ENCODE measurements at places on chromosomes 11 and 22.

DNA sequence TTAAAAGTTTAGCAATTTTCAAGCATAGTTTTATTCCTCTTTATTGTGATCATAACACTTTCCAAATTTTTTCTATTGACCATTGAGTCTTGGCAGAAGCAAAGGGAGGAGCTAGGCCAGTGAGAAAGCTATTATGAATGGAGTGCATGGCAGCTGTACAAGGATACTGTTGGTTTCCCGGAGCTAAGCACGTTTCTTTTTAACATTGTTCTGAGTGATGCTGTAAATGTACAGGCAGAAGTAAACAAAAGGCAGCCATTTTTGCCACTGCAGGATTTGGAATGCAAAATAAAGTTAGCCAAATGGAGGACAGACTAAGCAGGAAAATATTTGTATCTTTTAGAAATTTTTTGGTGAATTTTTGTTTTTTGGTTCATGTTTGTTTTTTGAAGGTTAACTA lies 16.2 kb downstream of the CBL start:
- H3K36me3 ChIP-seq = peaks cover 18% of the 10 kb centered on the region
- no peak for DNase-seq
- H3K4me1 ChIP-seq = peaks cover 38% of the 10 kb centered on the region
- H3K27ac ChIP-seq = peak overlapping the region; percentile 16
- H3K4me3 ChIP-seq = no peak overlapping the region

DNA sequence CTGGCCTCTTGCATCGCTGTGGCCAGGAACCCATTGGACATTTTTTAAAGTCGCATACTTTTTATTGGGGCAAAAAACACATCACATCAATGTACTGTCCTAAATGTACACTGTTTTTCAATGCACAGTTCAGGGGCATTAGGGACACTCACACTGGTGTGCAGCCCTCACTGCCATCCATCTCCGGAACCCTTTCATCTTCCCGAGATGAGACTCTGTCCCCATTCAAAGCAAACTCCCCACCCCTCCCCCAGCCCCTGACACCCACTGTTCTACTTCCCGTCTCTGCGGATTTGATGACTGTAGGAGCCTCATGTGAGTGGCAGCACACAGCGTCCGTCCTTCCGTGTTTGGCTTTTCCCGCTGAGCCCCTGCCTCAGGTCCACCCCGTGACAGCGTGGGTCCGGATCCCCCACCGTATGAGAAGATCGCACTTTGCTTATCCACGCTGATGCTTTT lies 41.8 kb upstream of the TH start:
- H3K27me3 ChIP-seq = peaks cover 10% of the 10 kb centered on the region
- DNase-seq = no peak
- peaks cover 2% of the 10 kb centered on the region for H3K4me1 ChIP-seq

- H3K36me3 ChIP-seq = no peaks in the 10 kb centered on the region
- H3K4me1 ChIP-seq = peaks cover 47% of the 10 kb centered on the region
- DNase-seq = no peak
- no peaks in the 10 kb centered on the region for H3K27me3 ChIP-seq
These were observed 19.8 kb upstream of the HMOX1 start for GRCh38 chr22:35361001-35361558.

DNA sequence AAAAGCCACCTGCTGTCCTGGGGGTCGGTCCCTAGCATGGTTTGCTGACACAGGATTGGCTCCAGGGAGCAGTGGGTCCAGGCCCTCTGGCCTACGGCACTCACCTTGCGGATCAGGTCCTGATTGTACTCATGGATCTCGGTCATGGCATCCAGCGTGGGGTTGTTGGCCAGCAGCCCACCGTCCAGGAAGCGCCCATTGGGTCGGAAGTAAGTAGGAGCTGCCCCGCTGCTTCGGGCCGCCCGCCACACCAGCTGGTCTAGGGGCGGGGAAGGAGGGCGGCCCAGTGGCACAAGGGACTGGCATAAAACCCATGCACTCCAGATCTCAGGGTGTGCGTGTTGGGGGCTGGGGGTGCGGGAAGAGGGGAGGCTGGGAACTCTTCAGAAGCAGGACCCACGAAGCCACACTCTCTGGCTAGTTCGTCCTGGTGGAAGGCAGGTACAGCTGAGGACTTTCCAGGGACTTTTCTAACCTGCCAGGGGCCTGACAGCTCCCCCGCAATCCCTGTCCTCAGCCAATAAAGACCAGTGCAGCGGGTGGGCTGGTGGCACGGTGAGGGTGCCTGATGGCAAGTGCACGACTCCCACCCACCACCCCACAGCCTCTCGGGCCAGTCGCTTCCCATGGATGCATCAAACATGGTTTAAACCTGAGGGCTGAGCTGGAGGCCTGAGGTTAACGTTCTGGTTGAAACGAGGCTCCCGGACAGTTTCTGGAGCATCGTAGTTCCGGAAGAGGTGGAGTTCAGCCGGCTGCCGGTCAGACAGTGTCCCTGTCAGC lies 5.1 kb upstream of the BAIAP2L2 start:
- no peak for DNase-seq
- peaks cover 10% of the 10 kb centered on the region for H3K36me3 ChIP-seq
- no peak overlapping the region for H3K27ac ChIP-seq
- H3K4me1 ChIP-seq = no peaks in the 10 kb centered on the region
- H3K27me3 ChIP-seq = no peaks in the 10 kb centered on the region

DNA sequence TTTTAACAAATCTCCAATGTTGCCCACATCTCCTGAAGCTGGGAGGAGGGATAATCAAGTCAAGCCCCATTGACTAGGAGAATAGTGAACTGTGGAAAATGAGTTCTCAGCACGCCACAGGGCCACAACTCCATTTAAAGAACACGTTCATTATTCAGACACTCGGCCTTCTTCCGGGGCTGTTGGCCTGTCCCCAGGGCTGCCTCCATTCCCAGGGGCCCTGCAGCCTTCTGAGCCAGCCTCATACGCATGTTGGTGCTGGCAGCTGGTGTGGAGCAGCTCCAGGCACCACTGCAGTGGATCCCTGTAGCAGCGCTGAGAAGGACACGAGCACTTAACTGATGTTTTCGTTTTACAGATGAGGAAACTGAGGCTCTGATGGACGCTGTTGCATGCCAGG lies 87.5 kb upstream of the RCN1 start:
- DNase-seq = no peak
- H3K4me3 ChIP-seq = no peak overlapping the region
- peaks cover 11% of the 10 kb centered on the region for H3K27me3 ChIP-seq
- no peaks in the 10 kb centered on the region for H3K36me3 ChIP-seq
- no peak overlapping the region for H3K27ac ChIP-seq

DNA sequence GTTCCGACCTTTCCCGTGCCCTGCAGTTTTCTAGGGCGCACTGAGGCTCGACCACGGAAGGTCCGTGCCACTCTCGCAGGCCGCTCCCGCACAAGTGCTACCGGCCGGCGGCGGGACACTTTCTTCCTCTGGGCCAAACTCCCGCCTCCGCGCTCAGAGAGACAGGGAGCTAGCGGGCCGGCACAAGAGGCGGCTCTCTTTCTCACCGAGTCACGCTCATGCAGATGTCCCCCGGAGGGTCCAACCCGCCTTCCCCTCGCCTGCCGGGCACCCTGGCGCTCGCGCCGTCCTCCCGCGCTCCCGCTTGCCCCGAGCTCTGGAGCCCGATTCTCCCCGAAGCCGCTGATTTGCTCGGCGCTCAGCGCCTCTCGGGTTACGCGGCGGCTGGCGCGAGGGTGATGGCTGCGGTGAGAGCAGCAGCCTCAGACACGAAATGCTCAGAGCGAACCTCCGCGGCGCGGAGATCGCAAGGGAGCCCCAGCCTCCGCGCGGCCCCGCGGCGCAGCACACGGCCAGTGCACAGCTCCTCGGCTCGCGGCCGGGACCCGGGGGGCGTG lies 1.0 kb downstream of the LMO1 start:
- H3K4me3 ChIP-seq = peak overlapping the region; percentile 80
- peaks cover 10% of the 10 kb centered on the region for H3K4me1 ChIP-seq
- no peaks in the 10 kb centered on the region for H3K36me3 ChIP-seq
- no peak overlapping the region for H3K27ac ChIP-seq
- peak; percentile 45 for DNase-seq

- no peak for DNase-seq
- H3K27me3 ChIP-seq = peaks cover 4% of the 10 kb centered on the region
- no peak overlapping the region for H3K4me3 ChIP-seq
These were observed 78.4 kb downstream of the ADAMTS15 start for GRCh38 chr11:130526846-130527245.

Data from activated B cell treated with CpG ODN at 0.5 μM for 24 hours (primary cell).